Glomerular endothelial cell (primary cell): ENCODE measurements at places on chromosomes 2 and 18. TPM values are rescaled to one million over a fixed set of nuclear protein-coding genes. Genes with fewer than 3 reads are reported as not detected.
A peak's percentile ranks its signal among the peaks of the same experiment; 100 is the strongest.

Gene WIPF1
- total RNA-seq = 14.8 and 35.2 TPM in 2 replicates

Gene CCL20
- 2.6 and 6.0 TPM in 2 replicates for total RNA-seq

Gene SPP2
- not detected in 2 replicates for total RNA-seq

Gene NOL4
- total RNA-seq = 0.05 TPM in 1 of 2 replicates, not detected in the other

Gene SLC30A3
- 5.9 and 6.5 TPM in 2 replicates for total RNA-seq

Gene HSBP1L1
- total RNA-seq = 5.6 and 9.4 TPM in 2 replicates

Gene MYO7B
- 0.05 and 1.2 TPM in 2 replicates for total RNA-seq

GRCh38 chr2:197240421-197241041 is 70.0 kb downstream of the ANKRD44 start:
- DNase-seq = no peak

- DNase-seq = no peak
Observed at GRCh38 chr2:132691556-132691955, 21.6 kb upstream of the LYPD1 start.

GRCh38 chr2:21657445-21657844 is 533.7 kb downstream of the TDRD15 start:
- no peak for DNase-seq

GRCh38 chr2:21981127-21981526 is 857.4 kb downstream of the TDRD15 start:
- DNase-seq = no peak

DNA sequence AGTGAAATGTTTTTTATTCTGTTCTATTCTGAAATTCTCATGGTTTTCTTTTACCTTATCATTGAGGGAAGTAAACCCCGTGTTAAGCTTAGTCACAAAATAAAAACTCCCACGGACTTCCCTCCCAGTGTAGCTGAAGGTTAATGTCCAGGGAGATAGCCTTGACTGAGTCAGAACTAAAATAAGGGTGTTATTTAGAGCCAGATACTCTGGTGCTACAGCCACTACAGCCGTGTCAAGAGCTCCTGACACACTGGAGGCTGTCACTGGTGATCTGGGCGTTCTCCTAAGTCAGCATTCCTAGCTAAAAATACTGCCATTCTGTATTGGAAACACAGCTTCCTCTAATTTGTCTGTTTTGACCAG is 82.0 kb upstream of the RANBP2 start:
- peak; percentile 82 for DNase-seq

DNA sequence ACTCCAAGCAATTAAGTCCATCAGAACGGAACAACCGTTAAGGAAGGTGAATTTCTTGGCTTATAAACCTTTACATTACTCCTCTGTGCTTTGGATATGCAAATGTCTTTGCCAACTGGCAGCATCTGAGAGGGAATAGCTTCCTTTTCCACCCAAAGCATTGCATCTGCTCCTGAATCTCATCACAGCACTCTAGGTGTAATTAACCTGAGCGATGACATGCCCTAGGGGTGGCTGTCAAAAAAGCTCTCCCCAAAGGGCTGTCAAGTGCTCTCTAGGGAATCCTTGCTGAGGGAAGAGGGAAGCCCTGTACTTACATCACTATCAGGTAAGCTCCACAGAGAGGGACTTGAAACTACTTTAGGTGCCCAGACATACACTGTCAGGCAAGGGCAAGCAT is 5.5 kb upstream of the SMARCAL1 start:
- no peak for DNase-seq

DNA sequence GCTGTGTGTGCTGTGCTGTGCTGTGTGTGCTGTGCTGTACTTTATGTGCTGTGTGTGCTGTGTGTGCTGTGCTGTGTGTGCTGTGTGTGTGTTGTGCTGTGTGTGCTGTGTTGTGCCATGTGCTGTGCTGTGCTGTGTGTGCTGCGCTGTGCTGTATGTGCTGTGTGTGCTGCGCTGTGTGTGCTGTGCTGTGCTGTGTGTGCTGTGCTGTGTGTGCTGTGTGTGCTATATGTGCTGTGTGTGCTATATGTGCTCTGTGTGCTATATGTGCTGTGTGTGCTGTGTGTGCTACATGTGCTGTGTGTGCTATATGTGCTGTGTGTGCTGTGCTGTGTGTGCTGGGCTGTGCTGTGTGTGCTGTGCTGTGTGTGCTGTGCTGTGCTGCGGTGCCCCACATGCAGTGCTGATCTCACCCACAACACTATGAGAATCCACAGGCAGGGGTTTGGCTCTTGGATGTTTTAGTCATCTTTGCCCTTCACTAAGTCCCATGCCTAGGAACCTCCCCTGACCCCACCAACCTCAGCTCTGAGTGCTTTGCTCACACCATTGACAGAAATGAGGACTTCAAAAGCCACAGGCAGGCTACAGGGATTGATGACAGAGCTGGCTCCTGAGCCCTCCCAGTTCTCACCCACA is 30.5 kb upstream of the MAL start:
- no peak for DNase-seq

DNA sequence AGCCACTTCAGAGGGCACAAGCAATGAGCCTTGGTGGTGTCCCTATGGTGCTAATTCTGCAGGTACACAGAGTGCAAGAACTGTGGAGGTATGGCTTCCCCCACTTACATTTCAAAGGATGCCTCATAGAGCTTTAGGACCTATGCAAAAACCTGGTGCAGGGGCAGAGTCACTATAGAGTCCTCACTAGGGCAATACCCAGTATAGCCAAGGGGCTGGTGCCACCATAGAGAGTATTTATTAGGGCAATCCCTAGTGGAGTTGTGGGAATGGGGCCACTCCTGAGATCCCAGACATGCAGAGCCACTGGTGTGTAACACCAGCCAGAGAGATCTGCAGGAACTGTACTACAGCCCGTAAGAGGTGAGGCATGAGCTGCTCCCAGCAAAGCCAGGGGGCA is 312.2 kb downstream of the SLC4A3 start:
- no peak for DNase-seq

DNA sequence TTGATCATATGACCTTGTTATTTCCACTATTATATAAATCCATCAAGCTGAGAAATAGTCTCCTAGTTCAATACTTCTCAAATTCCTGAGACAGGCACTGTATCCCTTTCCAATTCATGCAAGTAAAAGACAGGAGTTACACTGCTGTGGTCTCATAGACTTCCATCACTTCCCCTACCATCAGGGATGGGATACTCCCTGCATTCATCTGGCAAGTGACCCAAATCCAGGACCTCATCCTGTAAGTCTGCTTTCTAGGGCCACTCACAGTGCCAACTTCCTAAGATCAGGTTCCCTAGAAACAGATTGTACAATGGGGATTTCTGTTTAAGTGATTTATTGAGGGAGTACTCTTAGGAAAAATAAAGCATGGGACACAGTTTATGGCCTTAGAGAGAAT is 424.0 kb upstream of the CDH7 start:
- DNase-seq = no peak

DNA sequence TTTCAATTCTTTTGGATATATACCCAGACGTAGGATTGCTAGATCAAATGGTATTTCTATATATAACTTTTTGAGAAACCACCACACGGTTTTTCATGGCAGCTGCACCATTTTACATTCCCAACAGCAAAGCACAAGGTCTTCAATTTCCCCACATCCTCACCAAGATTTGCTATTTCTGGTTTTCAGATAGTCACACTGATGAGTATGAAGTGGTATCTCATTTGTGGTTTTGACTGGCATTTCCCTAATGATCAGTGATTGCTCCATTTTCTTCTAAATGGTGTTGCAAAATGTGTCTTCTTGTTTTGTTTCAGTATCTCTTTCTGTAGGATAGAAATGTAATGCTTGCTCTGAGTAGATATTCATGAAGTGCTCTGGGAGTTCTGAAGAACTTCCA is 52.0 kb downstream of the ANKRD44 start:
- DNase-seq = no peak

GRCh38 chr18:61368001-61368400 is 34.8 kb downstream of the CDH20 start:
- no peak for DNase-seq

GRCh38 chr2:197198890-197199289 is 111.7 kb downstream of the ANKRD44 start:
- DNase-seq = no peak

- no peak for DNase-seq
Observed at GRCh38 chr2:173978447-173978846, 13.3 kb upstream of the SP3 start.
